ENCODE measurements at places on chromosomes 11 and 22. TPM values are rescaled to one million over a fixed set of nuclear protein-coding genes. Genes with fewer than 3 reads are reported as not detected.

DNA sequence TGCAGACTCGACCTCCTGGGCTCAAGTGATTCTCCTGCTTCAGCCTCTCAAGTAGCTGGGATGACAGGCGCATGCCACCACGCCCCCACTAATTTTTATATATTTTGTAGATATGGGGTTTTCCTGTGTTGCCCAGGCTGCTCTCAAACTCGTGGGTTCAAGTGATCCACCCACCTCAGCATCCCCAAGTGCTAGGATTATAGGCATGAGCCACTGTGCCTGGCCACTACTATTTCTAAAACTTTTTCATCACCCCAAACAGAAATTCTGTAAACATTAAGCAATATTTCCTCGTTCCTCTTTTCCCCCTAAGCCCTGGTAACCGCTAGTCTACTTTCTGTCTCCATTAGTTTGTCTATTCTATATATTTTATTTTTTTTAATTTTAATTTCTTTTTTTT, 9.0 kb upstream of the ATG16L2 start:
- DNase-seq, result no peak

GRCh38 chr22:21444701-21445436, 22.3 kb upstream of the TMEM191C start:
- no peak for DNase-seq

GRCh38 chr11:73176145-73176873, 34.2 kb upstream of the FCHSD2 start:
- no peak for DNase-seq

DNA sequence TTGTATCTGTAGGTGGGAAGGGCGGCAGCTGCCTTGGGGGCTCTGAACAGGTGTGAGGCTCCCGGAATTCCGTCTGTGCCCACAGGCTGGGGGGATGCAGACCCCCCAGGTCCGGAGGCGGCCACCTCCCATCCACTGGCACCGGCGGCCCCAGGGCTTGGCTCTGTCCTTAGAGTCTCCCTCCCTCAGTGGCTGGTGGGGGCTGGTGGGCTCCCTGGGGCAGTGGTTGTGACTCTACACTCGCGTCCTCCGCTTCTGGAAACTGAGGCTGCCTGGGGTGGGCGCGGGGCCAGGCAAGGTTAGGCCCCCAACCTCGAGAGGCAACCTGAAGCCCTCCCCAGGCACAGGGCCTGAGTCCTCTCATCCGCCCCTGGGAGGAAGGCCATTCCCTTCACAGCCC, 1305.4 kb downstream of the BRD1 start:
- no peak for DNase-seq

DNA sequence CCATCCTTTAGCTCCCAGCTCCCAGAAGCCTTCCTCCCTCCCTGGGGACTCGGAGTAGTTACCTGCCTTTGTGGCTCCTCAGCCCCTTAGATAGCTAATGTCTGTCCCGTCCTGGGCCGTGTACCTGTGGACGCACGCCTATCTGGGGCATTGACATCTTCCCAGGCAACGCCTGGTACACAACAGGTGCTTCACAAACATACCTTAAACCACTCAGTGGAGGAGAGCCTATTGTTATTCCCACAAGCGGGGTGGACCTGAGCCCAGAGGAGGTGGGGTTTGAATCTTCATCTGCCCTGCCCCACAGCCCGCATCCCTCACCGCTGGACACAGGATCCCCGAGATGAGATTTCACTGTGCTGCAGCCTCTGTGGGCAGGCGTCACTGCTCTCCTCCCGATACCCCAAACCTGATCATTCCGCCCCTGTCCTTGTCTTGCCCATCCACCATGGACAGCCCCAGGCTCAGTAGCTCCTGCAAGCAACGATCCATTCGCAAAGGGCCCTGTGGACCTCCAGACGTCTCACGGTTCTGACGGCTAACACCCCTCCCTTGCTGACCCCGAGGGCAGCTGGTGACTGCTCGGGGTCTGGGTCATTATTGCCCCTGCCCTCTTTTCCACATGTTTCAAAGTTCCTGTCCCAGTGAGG, 73.8 kb upstream of the SHISAL1 start:
- DNase-seq, result no peak

- DNase-seq, result no peak
Measured at GRCh38 chr11:44795803-44796535, 69.2 kb downstream of the TSPAN18 start.

GRCh38 chr11:83092488-83093384, 21.0 kb upstream of the RAB30 start:
- DNase-seq, result no peak

- no peak for DNase-seq
Measured at GRCh38 chr11:26608507-26609146, 36.6 kb upstream of the MUC15 start.

GRCh38 chr22:24436553-24436952, 9.2 kb downstream of the ADORA2A start:
- no peak for DNase-seq

IL17REL gene
- 0.20 TPM for total RNA-seq

TRIM49D2 gene
- total RNA-seq, result not detected

MEI1 gene
- 36.3 TPM for total RNA-seq

KCNJ1 gene
- not detected for total RNA-seq

YAP1 gene
- 0.20 TPM for total RNA-seq
